ENCODE measurements at places on chromosomes 7 and 10.

- DNase-seq: no peak
These were observed 301.5 kb downstream of the ZEB1 start for GRCh38 chr10:31620226-31621151.

DNA sequence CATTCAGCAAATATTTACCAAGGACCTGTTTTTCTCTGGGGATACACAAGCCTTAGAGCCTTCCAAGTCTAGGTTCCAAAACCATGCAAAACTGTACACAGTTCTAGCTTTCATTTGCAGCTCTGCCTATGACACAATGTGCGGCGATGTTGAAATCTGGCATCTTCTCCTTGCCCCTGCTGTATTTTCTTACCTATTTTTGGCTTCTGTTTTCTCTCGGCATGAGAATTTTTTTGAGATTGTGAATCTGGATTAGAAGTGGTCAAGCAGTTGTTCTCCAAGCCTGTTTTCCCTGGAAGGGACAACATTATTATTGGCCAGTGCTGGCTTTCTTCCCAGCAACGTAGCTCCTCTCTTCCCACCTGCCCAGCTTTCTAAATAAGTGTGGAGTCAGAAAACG lies 176.3 kb downstream of the CREB5 start:
- DNase-seq: no peak

DNA sequence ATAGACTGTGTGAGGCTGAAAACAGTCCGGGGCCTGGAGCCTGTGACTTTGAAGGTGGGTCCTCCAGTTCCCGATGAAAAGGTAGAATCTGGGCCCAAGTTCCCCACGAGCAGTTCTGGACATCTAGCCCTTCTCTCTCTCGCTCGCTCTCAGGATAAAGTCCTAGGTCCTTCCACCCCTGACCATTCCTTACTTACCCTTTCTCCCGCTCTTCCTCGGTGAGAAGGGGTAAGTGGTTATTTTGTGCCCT lies 713 bp downstream of the IMMP2L start:
- no peak for DNase-seq

GRCh38 chr10:17961551-17962422 lies 10.1 kb downstream of the SLC39A12 start:
- DNase-seq: no peak

GRCh38 chr10:59000162-59000825 lies 176.1 kb upstream of the PHYHIPL start:
- peak; percentile 51 for DNase-seq

DNA sequence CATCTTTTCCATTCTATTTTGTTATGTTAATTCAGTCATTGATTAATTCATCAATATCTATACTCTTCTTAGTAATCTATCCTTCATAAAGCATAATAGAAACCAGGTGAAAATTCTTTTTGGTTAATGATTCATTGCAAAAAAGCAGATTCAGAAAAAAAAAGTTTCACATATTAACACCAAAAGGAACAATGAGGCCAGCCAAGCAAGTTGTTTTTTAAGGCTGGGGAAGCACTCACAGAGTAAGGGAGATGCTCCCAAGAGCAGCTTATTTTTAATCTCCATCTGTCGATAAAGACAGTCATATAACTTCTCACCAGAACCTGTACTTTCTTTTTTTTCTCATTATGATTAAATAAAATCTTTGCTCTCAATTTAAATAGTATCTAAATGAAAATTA lies 95.8 kb downstream of the CACNA2D1 start:
- no peak for DNase-seq

- no peak for DNase-seq
These were observed 319.9 kb upstream of the AKR1E2 start for GRCh38 chr10:4506095-4506494.

GRCh38 chr10:1036341-1036791 lies 10.7 kb upstream of the IDI2 start:
- peak; percentile 37 for DNase-seq

- DNase-seq: peak; percentile 65
These were observed at the start of gene CREB3L2 for GRCh38 chr7:138001529-138002095. Gene CREB3L2, minus strand, starts transcription at chr7:138002086. Its CDS starts 381 bp downstream, at chr7:138001705.

- DNase-seq: no peak
These were observed 3.5 kb downstream of the ELMO1 start for GRCh38 chr7:37445064-37445723.

- no peak for DNase-seq
These were observed 350.8 kb downstream of the AUTS2 start for GRCh38 chr7:69949122-69949521.

DNA sequence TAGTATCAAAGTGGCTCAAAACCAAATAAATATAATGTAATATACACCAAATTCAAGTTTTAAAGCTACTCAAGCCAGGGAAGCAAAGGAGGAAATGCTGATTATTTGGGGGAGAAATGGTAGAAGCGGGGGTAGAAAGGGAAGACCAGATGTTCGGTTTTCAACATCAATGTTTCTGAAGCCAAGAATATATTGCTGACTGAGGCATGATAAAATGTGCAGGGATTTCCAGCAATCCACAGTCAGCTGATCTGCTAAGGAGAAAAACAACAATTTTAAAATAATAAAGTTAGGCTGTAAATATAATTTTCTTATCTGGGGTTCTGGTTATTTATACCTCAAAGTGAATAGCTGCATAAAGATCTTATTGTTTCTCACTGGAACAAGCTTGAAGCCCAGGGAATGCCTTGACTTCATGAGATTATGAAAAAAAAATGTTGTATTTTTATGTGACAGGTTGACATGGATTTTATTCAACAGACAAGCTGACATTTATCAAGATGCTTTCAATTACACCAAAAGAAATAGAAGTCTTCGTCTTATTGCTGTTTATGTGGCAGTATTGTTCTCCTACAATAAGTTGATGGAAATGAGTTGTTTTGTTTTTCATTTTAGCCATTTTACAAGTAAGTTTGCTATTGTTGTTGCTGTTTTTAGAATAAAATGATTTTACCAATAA lies 28.6 kb upstream of the BMPER start:
- DNase-seq: no peak

GRCh38 chr10:43078175-43078985 lies 1.5 kb downstream of the RET start:
- no peak for DNase-seq
